AG08396 (cell line): ENCODE measurements at places on chromosomes 7 and 10.

GRCh38 chr7:100565133-100565571, 8.5 kb downstream of the SAP25 start:
- no peak for DNase-seq

GRCh38 chr10:88992921-88993524, 2.4 kb downstream of the FAS start:
- DNase-seq: no peak

DNA sequence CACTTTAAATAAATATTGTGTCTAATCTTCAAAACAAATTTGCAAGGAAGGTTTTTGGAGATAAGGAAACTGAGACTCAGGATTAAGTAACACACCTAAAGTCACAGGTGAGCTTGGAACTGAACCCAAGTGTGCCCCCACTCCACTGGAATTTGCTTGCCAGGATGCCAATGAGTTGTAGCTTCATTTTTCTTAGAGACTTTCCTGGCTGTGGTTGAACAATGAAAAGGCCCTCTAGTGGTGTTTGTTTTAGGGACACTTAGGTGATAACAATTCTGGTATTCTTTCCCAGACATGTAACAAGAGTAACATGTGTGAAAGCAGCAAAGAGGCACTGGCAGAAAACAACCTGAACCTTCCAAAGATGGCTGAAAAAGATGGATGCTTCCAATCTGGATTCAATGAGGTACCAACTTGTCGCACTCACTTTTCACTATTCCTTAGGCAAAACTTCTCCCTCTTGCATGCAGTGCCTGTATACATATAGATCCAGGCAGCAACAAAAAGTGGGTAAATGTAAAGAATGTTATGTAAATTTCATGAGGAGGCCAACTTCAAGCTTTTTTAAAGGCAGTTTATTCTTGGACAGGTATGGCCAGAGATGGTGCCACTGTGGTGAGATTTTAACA, 1.5 kb downstream of the IL6 start:
- DNase-seq: no peak

DNA sequence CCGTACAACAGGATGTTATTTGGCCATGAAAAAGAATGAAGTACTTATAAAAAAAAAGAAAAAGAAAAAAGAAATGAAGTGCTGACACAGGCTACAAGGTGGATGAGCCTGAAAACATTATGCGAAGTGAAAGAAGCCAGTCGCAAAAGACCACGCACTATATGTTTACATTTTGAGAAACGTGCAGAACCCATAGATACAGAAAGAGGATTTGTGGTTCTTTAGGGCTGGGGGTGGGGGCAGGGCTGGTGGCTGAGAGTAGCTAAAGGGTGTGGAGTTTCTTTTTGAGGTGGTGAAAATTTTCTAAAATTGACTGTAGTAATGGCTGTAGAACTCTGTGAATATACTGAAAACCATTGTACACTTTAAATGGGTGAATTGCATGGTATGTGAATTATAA, 86.0 kb upstream of the FAM20C start:
- DNase-seq: no peak
